Inflammatory macrophage (primary cell): ENCODE measurements at places on chromosomes 1 and 21.

DNA sequence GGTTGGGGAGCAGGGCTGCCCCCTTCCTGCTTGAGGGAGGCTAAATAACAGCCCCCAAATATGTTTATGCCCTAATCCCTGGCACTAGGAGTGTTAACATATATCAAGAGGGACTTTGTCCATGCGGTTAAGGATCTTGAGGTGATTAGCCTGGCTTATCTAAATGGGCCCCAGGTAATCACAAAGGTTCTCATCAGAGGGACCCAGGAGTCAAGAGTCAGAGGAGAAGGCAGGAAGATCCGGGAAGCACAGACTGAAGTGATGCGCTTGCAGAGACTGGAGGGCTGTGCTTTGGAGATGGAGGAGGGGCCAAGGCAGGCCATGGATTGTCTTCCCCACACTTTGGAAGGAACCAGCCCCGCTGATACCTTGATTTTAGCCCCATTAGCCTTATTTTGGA is 86.4 kb downstream of the IER5 start:
- no peak for DNase-seq

DNA sequence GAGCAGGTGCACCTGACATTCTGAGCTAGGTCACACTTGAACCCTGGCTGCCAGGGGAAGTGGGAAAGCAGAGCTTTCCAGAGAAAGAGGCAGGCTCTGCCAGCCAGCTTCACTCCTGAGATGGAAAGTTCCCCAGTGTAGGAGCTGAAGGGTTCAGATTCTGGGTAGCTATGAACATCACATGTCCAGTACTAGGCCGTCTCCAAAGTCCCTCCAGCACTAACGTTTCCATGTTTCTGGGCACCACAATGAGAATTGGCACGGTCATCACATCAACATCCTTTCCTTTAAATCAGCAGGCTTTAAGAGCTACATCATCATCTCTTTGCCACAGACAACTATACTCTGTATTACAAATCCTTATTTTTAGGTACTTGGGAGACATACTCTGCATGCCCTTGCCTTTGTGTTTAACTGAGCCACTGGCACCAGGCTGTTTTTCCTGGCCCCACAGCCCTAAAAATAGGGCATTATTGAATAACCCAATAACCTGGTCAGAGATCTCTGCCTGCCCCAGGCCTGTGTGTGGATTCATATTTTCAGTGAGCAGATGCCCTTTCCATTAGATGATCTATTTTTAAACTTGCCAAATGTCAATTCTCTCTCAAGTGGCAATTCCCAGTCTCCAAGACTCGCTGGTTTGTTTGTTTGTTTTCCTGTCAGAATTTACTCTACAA is 35.4 kb upstream of the USP24 start:
- DNase-seq = no peak

DNA sequence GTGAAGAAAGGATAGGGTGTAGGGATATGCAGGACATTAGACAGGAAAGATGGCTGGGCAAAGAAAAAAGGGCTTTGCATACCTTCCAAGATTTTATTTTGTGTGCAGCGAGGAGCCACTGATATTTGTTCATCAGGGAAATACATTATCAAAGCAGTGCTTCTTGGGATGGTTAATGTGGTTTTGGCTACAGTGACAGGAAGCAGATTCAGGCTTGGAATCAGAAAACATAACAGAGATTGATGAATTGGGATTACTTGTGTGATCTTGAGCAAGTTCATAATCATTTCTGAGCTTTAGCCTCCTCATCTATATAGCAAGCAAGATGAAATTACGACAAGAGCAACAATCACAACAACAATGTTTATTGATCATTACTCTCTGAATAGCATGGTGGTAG is 249.2 kb upstream of the SGIP1 start:
- DNase-seq = no peak

- DNase-seq = no peak
These were observed 68.2 kb downstream of the IGSF21 start for GRCh38 chr1:18175530-18176377.

DNA sequence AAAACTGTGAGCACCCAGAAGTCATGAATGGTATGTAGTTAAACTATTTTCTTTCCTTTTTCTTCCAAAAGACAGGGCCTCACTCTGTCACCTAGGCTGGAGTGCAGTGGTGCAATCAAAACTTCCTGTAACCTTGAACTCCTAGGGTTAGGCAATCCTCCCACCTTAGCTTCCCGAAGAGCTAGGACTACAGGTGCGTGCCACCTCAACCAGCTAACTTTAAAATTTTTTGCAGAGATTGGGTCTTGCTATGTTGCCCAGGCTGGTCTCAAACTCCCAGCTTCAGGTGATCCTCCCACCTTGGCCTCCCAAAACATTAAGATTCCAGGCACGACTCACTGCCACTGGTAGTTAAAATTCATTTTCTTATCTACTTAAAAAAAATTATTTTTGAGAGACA is 62.5 kb downstream of the GATAD2B start:
- DNase-seq = no peak
